Naive thymus-derived CD8-positive, alpha-beta T cell (primary cell): ENCODE measurements at places on chromosomes 6 and 20. TPM values are rescaled to one million over a fixed set of nuclear protein-coding genes. Genes with fewer than 3 reads are reported as not detected.

DNA sequence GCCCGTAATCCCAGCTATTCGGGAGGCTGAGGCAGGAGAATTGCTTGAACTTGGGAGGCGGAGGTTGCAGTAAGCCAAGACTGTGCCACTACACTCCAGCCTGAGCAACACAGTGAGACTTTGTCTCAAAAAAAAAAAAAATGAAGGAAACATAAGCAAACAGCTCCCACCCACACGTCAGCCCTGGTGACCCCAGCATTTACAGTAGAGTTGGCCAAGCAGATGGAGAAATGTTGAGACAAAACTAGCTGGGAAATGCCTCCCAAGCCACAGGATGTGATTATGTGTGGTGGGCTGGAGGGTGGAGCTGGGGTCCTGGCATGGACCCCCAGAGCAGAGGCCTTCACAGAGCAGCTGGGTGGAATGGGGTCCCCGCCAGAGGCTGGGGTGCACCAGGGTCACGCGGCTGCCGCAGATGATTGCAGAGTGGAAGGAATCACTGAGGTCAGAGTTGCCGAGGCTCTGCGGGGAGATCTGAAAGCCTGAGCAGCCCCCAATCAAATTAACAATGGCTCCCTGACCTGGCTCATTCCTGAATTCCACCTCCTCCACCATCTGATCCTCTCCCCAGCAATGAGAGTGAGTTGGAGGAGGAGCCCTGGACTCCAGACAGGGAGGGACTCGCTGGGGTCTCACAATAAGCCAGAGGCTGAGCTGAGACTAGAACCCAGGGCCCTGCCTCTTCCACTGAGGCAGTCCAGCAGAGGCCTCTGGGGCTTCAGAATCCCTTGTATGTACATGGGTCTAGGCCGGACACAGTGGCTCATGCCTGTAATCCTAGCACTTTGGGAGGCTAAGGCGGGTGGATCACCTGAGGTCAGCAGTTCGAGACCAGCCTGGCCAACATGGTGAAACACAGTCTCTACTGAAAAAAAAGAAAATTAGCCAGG, 34.7 kb upstream of the TGM2 start:
- DNase-seq, result no peak
- H3K27ac ChIP-seq, result no peak overlapping the region
- peaks cover 3% of the 10 kb centered on the region for H3K27me3 ChIP-seq
- H3K4me1 ChIP-seq, result no peaks in the 10 kb centered on the region
- no peak overlapping the region for H3K4me3 ChIP-seq
- no peaks in the 10 kb centered on the region for H3K36me3 ChIP-seq

DNA sequence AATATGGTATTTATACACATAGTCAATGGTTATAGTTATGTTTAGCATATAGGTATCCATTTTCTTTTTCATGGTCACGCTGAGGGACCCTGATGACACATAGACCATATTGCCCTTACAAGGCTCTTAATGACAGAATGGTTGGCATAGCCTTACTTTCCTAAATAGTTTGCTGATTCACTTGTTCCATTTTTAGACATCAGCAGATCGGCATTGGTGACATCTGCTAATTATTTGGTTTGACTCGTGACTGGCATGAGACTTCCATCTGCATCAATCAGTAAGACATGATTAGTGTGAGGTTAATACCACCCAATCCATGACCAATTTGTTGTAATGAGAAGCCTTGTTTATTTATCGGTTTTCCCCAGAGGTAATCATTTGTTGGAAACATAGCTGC, 309.7 kb downstream of the ALDH8A1 start:
- DNase-seq, result no peak
- no peak overlapping the region for H3K4me3 ChIP-seq
- no peaks in the 10 kb centered on the region for H3K36me3 ChIP-seq
- H3K27ac ChIP-seq, result no peak overlapping the region
- peaks cover 5% of the 10 kb centered on the region for H3K4me1 ChIP-seq
- no peaks in the 10 kb centered on the region for H3K27me3 ChIP-seq

DNA sequence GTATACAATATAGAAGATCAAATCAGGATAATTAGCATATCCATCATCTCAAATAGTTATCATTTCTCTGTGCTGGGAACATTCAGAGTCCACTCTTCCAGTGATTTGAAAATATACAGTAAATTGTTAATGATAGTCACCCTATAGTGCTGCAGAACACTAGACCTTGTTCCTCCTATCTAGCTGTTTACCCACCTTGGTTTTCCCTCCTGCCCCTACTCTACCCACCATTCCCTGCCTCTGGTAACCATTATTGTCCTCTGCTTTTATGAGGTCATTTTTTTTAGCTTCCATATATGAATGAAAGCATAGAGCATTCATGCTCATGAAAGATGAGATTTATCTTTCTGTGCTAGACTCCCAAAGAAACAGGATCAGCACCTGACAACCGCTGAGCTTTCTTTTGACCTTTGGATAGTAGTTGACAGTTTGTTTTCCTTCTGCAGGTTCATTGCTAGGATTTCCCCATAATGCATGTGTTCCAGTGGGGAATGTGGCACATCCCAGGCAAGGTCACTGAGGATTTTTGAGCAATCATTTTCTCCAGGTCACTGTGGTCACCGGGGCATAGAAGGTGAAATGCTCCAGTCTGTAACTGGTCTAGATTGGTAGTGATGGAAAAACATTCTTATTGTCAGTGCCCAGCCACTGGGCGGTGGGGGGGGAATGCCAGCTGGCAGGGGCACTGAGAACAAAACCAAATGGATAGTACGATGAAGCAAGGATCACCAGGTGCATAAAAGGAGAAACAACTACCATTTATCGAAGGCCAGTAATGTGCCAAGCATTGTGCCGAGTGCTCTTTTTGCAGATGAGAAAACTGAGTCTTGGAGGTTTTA, 33.6 kb upstream of the BCAS1 start:
- no peaks in the 10 kb centered on the region for H3K27me3 ChIP-seq
- H3K4me1 ChIP-seq, result peaks cover 2% of the 10 kb centered on the region
- H3K4me3 ChIP-seq, result no peak overlapping the region
- no peak overlapping the region for H3K27ac ChIP-seq
- DNase-seq, result no peak

DNA sequence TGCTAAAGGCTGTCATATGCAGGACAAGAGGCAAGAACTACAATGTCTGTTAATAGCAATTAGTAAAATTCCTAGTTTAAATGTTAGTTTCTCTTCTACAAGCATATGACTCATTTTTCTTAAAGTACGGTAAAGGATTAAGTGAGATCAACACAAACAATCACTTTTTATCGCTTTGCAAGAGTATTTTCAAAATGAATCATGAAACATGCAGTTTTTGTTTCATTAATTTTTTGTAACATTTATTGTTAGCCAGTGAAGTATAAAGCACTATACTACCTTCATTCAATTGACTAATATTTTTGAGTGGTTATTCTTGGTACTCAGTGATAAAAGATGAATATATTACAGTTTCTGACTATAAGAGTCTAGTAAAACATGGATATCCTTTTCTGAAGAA, 138.6 kb downstream of the AHI1 start:
- no peaks in the 10 kb centered on the region for H3K27me3 ChIP-seq
- H3K4me3 ChIP-seq, result no peak overlapping the region
- no peaks in the 10 kb centered on the region for H3K36me3 ChIP-seq
- no peak overlapping the region for H3K27ac ChIP-seq

- H3K4me1 ChIP-seq, result no peaks in the 10 kb centered on the region
- H3K27ac ChIP-seq, result no peak overlapping the region
- peaks cover 2% of the 10 kb centered on the region for H3K27me3 ChIP-seq
Observed at GRCh38 chr6:129513471-129513870, 196.5 kb downstream of the ARHGAP18 start.

- no peaks in the 10 kb centered on the region for H3K27me3 ChIP-seq
- no peak overlapping the region for H3K4me3 ChIP-seq
- no peaks in the 10 kb centered on the region for H3K36me3 ChIP-seq
- peaks cover 19% of the 10 kb centered on the region for H3K4me1 ChIP-seq
- H3K27ac ChIP-seq, result no peak overlapping the region
- no peak for DNase-seq
Observed at GRCh38 chr20:311609-312008, 13.7 kb upstream of the SOX12 start.

- DNase-seq, result no peak
- H3K27me3 ChIP-seq, result peaks cover 12% of the 10 kb centered on the region
- H3K36me3 ChIP-seq, result no peaks in the 10 kb centered on the region
- no peak overlapping the region for H3K27ac ChIP-seq
Observed at GRCh38 chr6:145420599-145420998, 314.7 kb downstream of the EPM2A start.

DNA sequence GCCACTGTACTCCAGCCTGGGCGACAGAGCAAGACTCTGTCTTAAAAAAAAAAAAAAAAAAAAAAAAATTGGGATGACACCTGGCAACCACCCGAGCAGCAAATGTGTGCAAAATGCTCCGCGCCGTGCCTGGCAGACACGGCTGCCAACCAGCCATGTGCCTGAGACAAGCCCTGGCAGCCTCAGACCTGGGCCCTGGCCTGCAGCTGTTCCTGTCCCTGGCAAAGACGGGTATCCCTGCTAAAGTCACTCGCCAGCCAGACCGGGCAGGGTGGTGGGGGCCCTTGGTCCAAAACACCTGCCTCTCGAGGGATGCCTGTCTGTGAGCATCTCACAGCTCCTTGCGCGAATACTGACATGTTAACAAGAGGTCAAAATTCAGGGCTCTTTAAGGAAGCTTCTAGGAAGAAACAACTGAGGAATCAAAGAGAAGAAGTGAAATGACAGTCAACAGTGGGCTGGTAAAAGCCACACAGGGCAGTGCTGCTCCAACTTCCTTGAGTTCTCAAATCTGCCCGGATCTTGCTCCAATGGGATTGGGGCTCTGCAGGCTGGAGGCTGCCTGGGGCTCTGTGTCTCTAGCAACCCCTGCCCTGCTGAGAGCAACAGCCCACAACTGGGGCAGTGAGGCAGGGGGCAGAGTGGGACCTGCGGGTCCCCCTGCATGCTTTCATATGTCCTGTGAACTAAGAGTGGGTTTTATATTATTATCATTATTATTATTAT, 53.4 kb downstream of the SYTL3 start:
- H3K36me3 ChIP-seq, result peaks cover 16% of the 10 kb centered on the region
- no peak for DNase-seq
- no peaks in the 10 kb centered on the region for H3K27me3 ChIP-seq
- peak overlapping the region; percentile 1 for H3K4me3 ChIP-seq

- no peak overlapping the region for H3K27ac ChIP-seq
- H3K36me3 ChIP-seq, result no peaks in the 10 kb centered on the region
- no peak for DNase-seq
- H3K4me1 ChIP-seq, result no peaks in the 10 kb centered on the region
- H3K27me3 ChIP-seq, result peaks cover 18% of the 10 kb centered on the region
Observed at GRCh38 chr20:32034581-32035425, 17.2 kb upstream of the HCK start.

DNA sequence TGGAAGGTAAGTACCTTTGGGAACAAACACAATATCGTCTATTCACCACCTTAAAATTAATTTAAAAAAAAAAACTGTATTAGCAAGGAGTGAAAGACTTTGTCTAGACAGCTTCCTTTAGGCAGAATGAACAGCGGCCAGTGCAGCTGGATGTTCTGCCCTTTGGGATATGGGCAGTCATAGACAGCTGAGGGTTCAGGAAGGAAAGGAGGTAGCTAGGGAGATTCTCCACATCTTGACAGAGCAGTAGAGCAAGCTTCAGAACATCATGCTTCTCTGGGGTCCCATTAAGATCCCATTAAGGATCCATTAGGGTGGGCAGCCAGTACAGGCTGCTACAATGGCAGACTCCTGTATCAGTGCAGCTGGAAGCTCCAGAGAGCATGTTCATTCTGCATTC, 46.5 kb upstream of the PLCB4 start:
- no peak overlapping the region for H3K27ac ChIP-seq
- H3K27me3 ChIP-seq, result peaks cover 9% of the 10 kb centered on the region
- H3K36me3 ChIP-seq, result no peaks in the 10 kb centered on the region

- no peaks in the 10 kb centered on the region for H3K4me1 ChIP-seq
- DNase-seq, result no peak
- H3K36me3 ChIP-seq, result no peaks in the 10 kb centered on the region
- no peak overlapping the region for H3K27ac ChIP-seq
Observed at GRCh38 chr6:155962276-155962675, 506.6 kb upstream of the NOX3 start.

DNA sequence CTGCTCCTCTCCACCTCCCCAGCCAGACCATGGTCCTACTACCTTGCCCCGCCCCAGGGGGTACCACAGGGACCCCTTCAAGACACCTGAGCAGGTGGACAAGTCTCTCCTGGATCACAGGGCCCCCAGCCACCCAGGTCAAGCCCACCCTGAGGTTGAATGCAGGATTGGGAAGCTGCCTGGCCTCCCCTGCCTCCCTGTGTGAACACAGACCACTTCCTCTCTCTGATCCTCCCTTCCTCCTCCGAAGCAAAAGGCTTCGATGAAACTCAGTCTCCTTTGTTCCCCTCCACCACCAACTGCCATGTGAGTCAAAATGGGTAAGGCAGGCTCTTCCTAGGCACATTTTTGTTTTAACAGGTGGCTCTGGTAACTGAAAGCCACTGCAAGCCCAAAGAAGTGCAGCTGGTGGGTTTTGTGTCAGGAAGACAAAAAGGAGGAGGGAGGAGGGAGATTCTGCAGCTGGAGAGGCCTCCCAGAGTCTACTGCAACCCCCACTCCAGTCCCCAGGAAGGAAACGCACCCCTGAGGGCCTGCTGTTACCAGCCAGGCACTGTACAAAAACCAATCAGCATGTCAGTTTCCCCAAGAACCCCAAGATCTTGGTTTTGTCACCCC, 5.4 kb downstream of the ADA start:
- H3K27me3 ChIP-seq, result no peaks in the 10 kb centered on the region
- peak overlapping the region; percentile 64 for H3K4me3 ChIP-seq
- peaks cover under 1% of the 10 kb centered on the region for H3K36me3 ChIP-seq
- peak overlapping the region; percentile 94 for H3K27ac ChIP-seq
- no peak for DNase-seq

GRCh38 chr20:14142171-14142570, 146.9 kb downstream of the MACROD2 start:
- no peaks in the 10 kb centered on the region for H3K4me1 ChIP-seq
- no peaks in the 10 kb centered on the region for H3K27me3 ChIP-seq
- DNase-seq, result no peak
- no peaks in the 10 kb centered on the region for H3K36me3 ChIP-seq
- no peak overlapping the region for H3K27ac ChIP-seq

Gene CST2
- total RNA-seq, result not detected

Gene MANEA
- 13.2 TPM for total RNA-seq

Gene CST5
- not detected for total RNA-seq

Gene STMN3
- 94.3 TPM for total RNA-seq

Gene NT5E
- 56.5 TPM for total RNA-seq
